ENCODE measurements at places on chromosomes 4 and X. TPM values are rescaled to one million over a fixed set of nuclear protein-coding genes. Genes with fewer than 3 reads are reported as not detected.

Gene FATE1
- not detected for polyA plus RNA-seq

Gene DDX3X
- 125 TPM for polyA plus RNA-seq

Gene VAMP7
- polyA plus RNA-seq = 52.3 TPM

Gene GPM6B
- polyA plus RNA-seq = 5.2 TPM

Gene MAGEA6
- not detected for polyA plus RNA-seq

- H3K27ac ChIP-seq = no peak overlapping the region
- H3K4me3 ChIP-seq = no peak overlapping the region
- peak; percentile 51 for DNase-seq
- no peaks in the 10 kb centered on the region for H3K27me3 ChIP-seq
- H3K36me3 ChIP-seq = no peaks in the 10 kb centered on the region
- peaks cover 22% of the 10 kb centered on the region for H3K4me1 ChIP-seq
Measured at GRCh38 chr4:41207291-41207831, 7.0 kb downstream of the APBB2 start.

- H3K4me3 ChIP-seq = no peak overlapping the region
- DNase-seq = no peak
- H3K36me3 ChIP-seq = no peaks in the 10 kb centered on the region
- H3K27me3 ChIP-seq = no peaks in the 10 kb centered on the region
Measured at GRCh38 chrX:131365766-131366165, 76.7 kb upstream of the IGSF1 start.

DNA sequence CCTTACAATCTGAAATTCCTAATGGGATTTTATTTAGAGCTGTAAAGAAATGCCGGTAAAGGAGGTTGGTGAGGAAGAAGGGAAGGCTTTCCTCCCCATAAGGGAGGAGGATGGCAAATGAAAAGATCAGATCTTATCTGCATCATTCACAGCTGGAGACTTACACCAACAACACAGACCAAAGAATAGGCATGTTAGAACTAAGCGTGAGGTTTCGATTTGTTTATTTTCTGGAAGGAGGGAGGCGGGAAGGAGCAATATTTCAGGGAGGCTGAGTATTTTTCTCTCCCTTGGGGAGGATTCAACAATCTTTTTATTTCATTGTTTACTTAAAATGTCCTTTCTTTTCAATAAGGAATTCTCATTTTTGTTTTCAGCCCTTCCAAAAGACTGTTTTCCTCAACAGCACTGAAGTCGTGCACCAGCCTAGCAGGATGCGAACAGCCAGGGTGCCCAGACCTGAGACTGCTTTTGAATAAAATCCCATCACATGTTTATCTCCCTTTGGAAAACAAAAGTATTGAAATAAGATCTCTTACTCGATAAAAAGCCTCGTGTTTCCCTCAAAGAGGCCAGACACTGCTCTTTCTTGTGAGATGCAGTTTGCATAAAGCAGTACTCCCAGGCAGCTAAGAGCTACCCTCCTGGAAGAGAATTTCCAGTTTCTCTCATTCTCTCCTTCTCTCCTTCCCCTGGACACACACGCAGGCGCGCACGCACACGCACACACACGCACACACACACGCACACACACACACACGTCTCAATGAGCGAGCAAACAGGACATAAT, 236.1 kb downstream of the MGST2 start:
- H3K4me3 ChIP-seq = peak overlapping the region; percentile 53
- peak overlapping the region; percentile 1 for H3K27ac ChIP-seq
- H3K27me3 ChIP-seq = no peaks in the 10 kb centered on the region
- DNase-seq = peak; percentile 69
- H3K4me1 ChIP-seq = peaks cover 8% of the 10 kb centered on the region

DNA sequence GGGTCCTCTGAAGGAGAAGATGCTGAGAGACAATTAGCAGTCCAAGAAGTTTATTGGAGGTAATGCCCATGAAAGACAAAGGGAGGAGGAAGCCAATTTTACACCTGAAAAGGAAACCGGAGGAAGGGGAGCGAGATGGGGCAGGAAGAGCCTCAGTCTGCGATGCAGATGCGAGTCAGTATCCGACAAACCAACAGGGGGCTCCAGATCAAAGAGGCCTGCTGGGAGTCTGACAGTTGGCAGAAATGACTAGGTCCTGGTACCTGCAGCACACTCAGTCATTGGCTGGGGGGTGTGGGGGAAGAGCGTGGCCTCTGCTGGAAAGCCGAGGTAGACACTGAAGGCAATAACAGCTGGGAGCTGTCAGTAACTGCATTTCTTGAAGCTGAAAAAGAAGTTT, 231.1 kb upstream of the CENPE start:
- no peaks in the 10 kb centered on the region for H3K36me3 ChIP-seq
- no peak for DNase-seq
- H3K4me3 ChIP-seq = no peak overlapping the region

DNA sequence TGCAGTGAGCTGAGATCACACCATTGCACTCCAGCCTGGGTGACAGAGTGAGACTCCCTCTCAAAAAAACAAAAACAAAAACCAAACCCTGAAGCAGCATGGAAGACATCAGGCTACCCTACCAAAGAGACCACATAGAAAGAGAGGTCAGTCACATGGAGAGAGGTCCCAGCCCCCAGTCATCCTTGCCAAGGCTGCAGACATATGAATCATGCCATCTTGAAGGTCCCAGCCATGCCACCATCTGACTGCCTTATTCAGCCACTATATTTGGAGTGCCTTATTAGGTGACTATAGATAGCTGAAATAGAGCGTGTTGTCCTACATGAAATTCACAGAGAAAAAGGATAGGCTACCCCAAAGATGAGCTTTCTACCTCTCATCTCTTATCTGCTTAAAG, 48.2 kb downstream of the SPINK2 start:
- H3K27ac ChIP-seq = no peak overlapping the region
- no peaks in the 10 kb centered on the region for H3K27me3 ChIP-seq
- no peaks in the 10 kb centered on the region for H3K4me1 ChIP-seq
- DNase-seq = no peak

- no peak overlapping the region for H3K4me3 ChIP-seq
- H3K27me3 ChIP-seq = no peaks in the 10 kb centered on the region
- no peak overlapping the region for H3K27ac ChIP-seq
- no peak for DNase-seq
- H3K36me3 ChIP-seq = no peaks in the 10 kb centered on the region
Measured at GRCh38 chr4:146762016-146762415, 123.3 kb downstream of the POU4F2 start.

- H3K4me3 ChIP-seq = peak overlapping the region; percentile 63
- no peak for DNase-seq
- peak overlapping the region; percentile 82 for H3K27ac ChIP-seq
- no peaks in the 10 kb centered on the region for H3K4me1 ChIP-seq
- H3K27me3 ChIP-seq = peaks cover 4% of the 10 kb centered on the region
Measured at GRCh38 chrX:107716118-107716684, 59.4 kb downstream of the TSC22D3 start.

DNA sequence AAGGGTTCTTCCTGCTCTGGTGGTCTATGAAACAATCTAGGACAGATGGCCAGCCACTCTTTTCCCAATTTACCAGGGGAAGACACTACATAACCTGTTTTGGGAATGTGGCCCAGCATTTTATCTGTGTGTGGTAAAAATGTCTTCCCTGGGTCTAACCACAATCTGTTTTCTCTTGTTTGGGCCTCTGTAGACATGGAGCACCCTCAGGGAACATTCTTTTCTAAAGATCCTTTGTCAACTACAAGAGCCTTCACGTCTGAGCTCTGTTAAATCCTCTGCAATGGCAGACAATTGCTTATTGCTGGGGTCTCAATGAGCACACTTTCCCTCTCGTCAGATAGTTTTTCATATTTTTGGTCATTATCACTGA, 35.5 kb downstream of the PLAC1 start:
- peak overlapping the region; percentile 56 for H3K27ac ChIP-seq
- H3K27me3 ChIP-seq = no peaks in the 10 kb centered on the region
- H3K4me1 ChIP-seq = peaks cover 14% of the 10 kb centered on the region
- peak; percentile 67 for DNase-seq

DNA sequence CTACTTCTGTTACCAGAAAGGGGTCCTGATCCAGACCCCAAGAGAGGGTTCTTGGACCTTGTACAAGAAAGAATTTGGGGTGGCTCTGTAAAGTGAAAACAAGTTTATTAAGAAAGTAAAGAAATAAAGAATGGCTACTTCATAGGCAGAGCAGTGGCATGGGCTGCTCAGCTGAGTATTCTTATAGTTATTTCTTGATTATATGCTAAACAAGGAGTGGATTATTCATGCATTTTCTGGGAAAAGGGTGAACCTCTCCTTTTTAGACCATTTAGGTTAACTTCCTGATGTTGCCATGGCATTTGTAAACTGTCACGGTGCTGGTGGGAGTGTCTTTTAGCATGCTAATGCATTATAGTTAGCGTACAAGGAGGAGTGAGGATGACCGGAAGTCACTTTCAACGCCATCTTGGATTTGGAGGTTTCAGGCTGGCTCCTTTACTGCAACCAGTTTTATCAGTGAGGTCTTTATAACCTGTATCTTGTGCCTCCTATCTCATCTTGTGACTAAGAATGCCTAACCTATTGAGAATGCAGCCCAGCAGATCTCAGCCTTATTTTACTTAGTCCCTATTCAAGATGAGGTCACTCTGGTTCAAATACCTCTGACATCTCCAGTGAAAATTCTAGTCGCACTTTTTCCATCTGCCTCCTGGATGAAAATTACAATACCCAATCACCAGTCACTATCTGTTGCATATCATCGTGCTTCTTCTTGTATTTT, 15.5 kb upstream of the TDO2 start:
- H3K27me3 ChIP-seq = no peaks in the 10 kb centered on the region
- no peaks in the 10 kb centered on the region for H3K36me3 ChIP-seq
- peaks cover 3% of the 10 kb centered on the region for H3K4me1 ChIP-seq

DNA sequence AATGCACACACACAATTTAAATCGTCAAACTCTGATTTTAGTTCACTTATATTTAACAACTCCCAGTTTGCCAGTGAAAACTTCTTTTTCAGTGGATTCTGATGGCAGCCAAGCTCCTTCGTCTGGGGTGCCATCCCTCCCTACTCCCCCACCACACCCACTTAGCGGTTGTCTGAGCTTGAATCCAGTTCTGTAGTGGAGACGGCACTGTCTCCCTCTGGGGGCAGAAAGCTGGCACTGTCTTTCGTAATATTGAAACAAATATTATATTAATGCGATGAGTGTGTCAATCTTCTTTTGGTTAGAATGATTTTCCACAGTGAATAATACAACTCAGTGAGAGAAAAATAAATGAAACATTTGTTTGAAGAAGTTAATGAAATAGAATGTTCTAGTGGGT, 5.4 kb downstream of the MEPE start:
- DNase-seq = no peak
- no peak overlapping the region for H3K4me3 ChIP-seq
- H3K4me1 ChIP-seq = no peaks in the 10 kb centered on the region
- no peaks in the 10 kb centered on the region for H3K27me3 ChIP-seq

DNA sequence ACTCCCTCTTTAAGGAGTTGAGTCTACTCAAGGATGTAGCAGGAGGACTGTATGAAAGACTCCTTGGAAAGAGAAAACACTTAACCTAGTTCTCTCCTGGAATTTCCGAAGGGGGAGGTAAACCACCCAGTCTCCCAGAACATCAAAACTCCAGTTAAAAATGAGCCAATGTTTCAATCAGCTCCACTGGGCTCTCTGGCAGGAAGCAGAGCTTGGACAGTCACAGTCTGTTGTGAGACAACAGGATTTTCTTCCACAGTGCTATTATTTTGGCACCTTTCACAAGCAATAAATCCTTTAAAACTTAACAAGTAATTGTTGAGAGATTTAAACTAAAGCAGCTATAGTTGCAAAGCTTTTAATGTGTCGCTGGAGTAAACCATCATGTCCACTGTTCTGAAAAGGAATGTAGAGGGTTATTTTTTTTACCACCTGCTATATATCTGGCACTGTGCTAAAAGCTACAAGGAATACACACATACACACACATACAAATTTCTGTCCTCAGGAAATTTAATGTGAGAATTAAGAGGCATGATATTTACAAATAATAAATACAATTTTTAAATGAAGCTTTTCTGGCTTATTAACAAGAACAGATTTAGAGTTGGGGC, 229.2 kb upstream of the INTU start:
- H3K4me1 ChIP-seq = no peaks in the 10 kb centered on the region
- no peak overlapping the region for H3K4me3 ChIP-seq
- no peak overlapping the region for H3K27ac ChIP-seq
- no peaks in the 10 kb centered on the region for H3K27me3 ChIP-seq
- H3K36me3 ChIP-seq = no peaks in the 10 kb centered on the region

DNA sequence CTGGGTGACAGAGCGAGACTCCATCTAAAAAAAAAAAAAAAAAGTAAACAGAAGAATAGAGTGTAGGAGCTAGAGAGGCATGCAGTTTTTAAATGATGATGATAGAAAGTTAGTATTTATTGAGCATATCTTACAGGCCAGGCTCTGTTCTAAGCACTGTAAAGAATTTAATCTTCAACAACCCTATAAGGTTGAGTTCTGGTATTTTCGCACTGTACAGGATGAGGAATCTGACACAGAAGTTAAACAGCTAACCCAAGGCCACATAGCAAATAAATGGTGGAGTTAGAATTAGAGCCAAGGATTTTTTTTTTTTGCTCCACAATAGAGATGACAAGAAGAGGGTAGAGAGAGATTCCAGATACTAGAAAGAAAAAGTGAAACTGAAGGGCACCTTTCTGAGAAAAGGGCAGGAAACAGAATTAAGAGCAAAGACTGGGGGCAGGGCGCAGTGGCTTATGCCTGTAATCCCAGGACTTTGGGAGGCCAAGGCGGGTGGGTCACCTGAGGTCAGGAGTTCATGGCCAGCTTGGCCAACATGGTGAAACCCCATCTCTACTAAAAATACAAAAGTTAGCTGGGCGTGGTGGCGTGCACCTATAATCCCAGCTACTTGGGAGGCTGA, 56.1 kb downstream of the KLHL5 start:
- peaks cover 6% of the 10 kb centered on the region for H3K4me1 ChIP-seq
- H3K27ac ChIP-seq = no peak overlapping the region
- H3K27me3 ChIP-seq = no peaks in the 10 kb centered on the region

GRCh38 chr4:44038811-44039210, 409.8 kb downstream of the KCTD8 start:
- no peak overlapping the region for H3K4me3 ChIP-seq
- no peak for DNase-seq
- H3K36me3 ChIP-seq = no peaks in the 10 kb centered on the region
- H3K27ac ChIP-seq = no peak overlapping the region
- no peaks in the 10 kb centered on the region for H3K4me1 ChIP-seq

GRCh38 chrX:8987672-8988250, 46.2 kb downstream of the FAM9B start:
- H3K27me3 ChIP-seq = no peaks in the 10 kb centered on the region
- H3K36me3 ChIP-seq = no peaks in the 10 kb centered on the region
- H3K4me1 ChIP-seq = no peaks in the 10 kb centered on the region
- no peak overlapping the region for H3K4me3 ChIP-seq

DNA sequence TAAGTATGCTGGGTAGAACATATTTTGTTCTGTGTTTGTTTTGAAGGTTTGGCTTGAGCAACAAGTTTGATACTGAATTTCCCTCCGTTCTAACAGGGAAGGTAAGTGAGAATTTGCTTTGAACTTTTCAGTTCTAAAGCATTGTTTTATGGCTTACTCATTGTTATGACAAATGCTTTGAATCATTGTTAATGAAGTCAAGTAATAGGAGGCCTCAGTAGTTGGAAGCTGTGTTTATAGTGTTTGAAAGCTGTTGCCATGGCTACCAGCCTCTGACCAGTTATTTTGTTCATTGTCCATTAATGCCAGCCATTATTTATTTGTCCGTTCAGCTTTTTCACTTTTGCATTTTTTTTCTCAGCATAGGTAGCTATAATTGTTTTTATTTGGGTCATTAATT, 14.4 kb downstream of the CHIC1 start:
- no peak overlapping the region for H3K27ac ChIP-seq
- DNase-seq = peak; percentile 86
- no peak overlapping the region for H3K4me3 ChIP-seq
- H3K36me3 ChIP-seq = no peaks in the 10 kb centered on the region
- no peaks in the 10 kb centered on the region for H3K27me3 ChIP-seq
- no peaks in the 10 kb centered on the region for H3K4me1 ChIP-seq

GRCh38 chr4:147515220-147515936, 34.5 kb downstream of the EDNRA start:
- H3K4me1 ChIP-seq = no peaks in the 10 kb centered on the region
- no peak overlapping the region for H3K4me3 ChIP-seq
- DNase-seq = no peak
- H3K36me3 ChIP-seq = no peaks in the 10 kb centered on the region
